ENCODE measurements at places on chromosomes 3 and 15.
A peak's percentile ranks its signal among the peaks of the same experiment; 100 is the strongest.

GRCh38 chr15:41692049-41692448, 31.8 kb downstream of the MGA start:
- DNase-seq = no peak

GRCh38 chr15:64806509-64806908, 18.9 kb downstream of the PIF1 start:
- DNase-seq = no peak

- no peak for DNase-seq
Observed at GRCh38 chr3:158671821-158672214, 630 bp downstream of the LXN start.

GRCh38 chr3:140166861-140167599, 232.0 kb downstream of the CLSTN2 start:
- no peak for DNase-seq

GRCh38 chr3:117463276-117464115, 753.9 kb downstream of the TUSC7 start:
- no peak for DNase-seq

DNA sequence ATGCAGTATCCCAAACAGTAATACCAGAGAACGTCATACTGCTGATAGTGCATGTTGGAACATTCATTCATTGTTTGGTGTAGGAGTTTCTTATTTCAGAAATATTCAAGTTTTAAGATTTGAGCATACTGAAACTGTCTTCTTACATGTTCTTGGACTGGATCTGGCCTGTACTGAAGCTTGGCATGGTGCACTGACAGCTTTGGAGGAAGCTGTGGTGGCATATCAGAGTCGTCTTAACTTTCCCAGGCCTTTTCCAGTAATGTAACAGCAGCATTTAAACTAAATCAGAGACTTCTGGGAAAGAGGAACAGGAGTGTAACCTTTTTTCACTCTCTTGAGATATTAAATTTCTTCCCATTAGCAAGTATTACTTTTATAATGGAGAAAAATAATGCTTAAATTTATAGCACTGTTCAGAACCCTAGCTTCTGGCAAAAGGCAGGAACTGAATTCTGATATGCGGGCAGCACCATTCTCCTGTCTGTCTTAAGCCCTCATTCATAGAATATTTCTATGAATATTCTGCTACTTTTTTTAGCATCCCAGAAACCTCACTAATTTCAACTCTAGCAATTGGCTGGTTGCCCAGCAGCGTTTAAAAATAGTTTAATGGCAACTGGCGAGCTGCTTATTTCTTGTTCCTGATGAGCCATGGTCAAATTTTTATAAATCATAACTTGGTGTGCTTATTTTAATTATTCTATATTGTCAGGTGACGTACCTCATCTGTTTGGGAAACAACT, 31.1 kb downstream of the DNAJC13 start:
- no peak for DNase-seq

GRCh38 chr3:7397097-7397496, 536.2 kb downstream of the GRM7 start:
- DNase-seq = no peak

DNA sequence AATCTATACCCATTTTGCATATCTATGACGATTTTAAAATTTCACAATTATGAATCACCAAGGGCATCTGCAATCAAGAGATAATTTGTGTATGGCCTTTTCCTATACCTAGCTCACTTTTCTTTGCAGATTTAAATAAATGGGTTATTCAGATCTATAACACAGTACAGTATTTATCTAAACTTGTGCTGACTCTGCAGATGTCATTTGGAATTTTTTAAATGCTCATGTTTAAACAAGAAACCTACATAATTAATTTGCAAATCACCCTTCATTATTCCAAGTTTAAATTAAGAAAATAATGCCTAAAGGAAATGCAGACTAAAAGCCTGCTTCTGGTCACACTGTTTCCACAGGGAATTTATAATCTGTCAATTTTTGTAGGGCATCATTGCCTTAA, 284.2 kb downstream of the SI start:
- DNase-seq = no peak

- no peak for DNase-seq
Observed at GRCh38 chr3:16885593-16886302, 993 bp downstream of the PLCL2 start.

DNA sequence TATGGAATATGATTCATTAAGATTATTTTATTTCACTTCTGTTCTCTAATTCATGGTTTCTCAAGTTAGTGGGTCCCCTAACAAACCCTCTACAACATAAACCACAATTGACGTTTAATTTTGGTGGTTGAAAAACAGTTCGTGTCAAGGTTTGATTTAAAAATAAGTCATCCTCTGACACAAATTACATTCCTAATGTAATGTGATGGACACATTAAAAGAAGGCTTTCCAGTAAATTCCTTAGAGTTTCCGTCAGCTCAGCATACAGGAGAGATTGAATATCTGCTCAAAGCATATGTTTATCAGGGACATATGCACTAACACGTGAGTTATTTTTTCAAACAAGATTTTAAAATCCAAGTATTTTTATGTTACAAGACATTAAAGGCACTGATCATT, 626.5 kb upstream of the ADAMTS9 start:
- no peak for DNase-seq

DNA sequence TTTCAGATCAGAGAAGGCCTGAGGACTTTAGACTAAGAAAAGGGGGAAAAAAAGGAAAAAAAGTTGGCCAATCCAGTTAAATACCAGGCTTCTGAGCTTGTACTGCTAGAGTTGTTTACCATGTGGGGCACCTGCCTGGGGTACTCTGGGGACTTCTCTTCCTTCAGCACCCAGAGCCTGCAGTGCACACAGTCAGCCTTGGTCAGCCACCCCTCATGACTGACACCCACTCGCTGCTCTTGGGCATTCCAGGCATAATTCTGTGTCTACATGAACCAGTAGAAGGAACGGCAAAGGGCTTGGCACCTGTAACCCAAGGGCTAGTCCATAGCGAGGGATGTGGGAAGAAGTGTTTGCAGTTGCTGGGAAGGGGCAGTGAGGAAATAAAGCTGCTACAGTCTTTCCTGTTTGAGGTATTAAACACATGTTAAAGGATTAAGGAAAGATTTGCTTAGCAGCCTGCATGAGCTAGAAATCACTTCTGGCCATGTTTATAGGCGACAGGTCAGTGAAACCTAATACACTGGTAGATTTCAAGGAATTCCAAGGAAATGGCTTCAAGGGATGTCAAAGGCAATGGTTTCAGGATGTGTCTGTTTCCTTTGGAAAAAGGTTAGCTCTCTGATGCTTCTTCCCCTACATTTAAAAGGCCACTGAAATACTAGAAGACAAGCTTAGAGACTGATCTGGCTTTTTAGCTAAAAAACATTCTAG, 232.5 kb downstream of the CHST2 start:
- DNase-seq = no peak

DNA sequence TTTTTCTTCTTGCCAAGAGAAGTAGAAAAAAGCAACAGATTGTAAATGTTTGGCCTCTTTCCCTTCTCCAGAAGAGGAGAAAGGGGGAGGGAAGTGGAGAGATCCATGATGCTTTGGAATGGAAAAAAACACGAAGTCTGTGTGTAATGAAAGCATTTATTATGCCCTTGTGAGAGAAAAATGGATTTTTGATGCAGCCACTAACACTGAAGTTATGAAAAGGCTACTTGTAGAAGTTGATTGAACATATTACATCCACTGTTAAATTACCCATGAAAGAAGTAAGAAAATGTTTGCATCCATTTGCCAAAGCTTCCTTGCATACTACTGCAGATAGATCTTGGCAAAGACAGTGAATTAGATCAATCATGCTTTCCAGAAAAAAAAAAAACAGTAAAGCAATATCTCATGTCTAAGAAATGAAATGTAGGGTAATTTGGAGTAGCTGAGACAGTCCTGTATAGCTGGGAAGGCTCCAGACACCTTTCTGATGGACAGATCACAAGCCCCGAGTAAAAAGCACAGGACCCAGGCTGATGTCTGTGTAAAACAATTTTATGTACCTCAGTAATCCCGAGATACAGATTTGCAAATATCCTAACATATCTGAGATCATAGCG, 295.5 kb downstream of the PLOD2 start:
- no peak for DNase-seq

DNA sequence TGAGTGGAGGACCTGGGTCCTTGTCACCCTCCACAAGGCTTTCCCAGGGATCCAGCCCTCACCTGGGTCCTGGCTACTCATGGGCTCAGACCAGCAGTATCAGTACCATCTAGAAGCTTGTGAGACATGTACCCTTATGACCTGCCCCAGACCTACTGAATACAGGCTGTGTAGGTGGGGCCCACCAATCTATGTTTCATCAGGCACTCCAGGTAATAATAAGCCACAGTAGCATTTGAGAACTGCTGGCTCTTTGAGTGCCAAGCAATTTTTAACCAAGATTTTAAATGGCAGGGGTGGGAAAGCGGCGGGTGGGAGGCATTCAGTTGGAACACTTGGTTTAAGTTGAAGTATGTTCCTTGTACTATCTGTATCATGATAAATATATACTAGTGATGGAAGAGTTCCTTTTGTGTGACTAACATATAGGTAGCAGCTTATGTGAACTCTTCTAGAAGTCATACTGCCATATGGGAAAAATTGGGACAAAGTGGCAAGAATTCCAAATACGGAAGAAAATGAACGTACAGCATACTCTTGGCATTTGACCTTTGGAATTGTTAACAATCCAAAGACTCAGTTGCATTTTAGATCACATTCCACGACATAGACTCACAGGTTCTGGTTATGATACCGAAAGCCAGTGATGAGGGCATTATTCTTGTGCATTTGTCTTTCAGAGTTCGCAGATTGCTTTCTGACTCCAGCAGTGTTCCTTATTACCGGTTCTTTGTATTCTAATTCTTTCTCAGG, 190.4 kb downstream of the GHSR start:
- no peak for DNase-seq

DNA sequence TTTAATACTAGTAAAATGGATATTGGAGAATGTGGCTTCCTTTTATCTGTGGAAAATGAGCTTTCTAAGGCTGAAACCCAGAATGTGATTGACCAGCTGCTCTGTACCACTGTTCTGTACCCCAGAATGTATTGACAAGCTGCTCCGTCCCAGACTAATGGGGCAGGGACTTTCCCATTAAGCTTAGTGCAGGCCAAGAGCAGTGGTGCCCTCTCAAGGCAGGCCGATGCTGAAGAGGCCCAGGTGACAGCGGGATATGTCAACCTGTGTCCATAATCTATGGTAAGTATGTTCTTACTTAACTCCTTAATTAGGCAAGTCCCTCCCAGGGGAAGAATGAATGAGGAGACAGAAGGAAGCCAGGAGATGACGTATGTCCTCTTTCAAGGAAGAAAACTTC, 31.1 kb downstream of the SGO1 start:
- DNase-seq = no peak

DNA sequence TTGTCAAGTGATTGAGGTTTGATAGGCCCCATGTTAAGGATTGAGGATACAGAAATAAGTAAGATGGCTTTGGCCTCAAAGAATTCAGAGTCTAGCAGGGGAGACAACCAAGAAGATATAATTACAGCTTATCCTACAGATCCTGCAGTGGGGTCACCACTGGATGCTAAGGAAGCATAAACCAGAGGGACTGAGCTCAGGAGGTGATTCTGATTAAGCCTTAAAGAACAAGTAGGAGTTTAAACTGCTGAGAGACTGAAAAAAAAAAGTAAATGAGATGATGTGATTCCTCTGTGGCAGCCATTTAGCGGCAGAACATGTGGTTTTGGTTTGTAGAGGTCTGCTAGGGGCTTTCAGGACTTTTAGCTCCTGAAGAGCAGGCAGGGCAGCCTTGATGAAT, 72.1 kb upstream of the ROPN1 start:
- no peak for DNase-seq

DNA sequence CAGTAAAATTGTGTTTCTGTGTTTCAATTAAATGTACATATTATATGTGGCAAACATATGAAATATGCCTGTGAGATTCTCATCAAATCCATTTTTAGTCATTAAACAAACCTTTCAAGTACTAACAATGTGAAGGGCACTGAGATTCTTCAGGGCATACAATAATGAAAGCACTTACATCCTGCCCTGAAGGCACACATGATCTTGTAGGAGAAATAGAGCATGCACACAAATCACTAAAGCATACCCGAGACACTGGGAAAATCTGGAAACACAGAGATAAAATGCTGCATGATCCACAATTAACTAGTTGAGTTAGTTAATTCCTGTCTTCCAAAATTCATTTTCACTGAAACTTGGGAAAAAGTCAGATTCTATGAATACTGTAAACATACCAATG, 810.5 kb upstream of the NECTIN3 start:
- DNase-seq = no peak

GRCh38 chr3:25056-25455, 171.5 kb upstream of the CHL1 start:
- no peak for DNase-seq

DNA sequence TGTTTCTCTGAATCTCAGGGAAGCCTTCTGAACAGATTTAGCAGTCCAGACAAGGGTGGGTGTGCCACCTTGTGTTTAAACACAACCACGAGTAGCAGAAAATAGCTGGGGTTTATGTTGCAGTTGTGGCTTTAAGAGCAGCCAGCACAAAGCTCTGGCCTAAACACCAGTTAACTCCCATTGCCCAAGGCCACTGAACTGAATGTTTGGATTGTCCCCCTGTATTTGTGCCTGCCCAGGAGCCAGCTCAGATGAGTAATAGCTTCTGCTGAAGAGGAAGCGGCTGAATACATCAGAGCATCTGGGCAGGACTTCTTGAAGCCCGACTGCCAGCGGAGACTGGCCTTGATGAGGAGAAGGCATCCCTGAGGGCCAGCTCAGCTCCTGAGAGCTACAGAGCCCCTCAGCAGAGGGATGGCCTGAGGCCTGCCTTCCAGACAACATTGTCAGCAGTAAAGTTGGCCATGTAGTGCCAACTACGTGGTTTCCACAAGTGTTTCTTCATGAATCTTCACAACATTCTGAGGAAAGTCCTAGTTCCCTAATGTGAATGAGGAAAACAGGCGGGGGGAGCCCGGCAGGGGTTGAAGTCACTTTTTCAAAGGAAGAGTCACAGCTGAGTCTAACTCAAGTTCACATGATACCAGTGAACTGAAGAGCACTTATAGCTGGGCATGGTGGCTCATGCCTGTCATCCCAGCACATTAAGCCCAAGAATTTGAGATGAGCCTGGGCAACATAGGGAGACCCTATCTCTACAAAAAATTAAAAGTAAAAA, 65.8 kb upstream of the ZBTB38 start:
- no peak for DNase-seq

- DNase-seq = peak; percentile 61
Observed at GRCh38 chr3:18649666-18650363, 224.7 kb upstream of the SATB1 start.

- no peak for DNase-seq
Observed at GRCh38 chr3:39433642-39434041, 27.1 kb downstream of the RPSA start.

DNA sequence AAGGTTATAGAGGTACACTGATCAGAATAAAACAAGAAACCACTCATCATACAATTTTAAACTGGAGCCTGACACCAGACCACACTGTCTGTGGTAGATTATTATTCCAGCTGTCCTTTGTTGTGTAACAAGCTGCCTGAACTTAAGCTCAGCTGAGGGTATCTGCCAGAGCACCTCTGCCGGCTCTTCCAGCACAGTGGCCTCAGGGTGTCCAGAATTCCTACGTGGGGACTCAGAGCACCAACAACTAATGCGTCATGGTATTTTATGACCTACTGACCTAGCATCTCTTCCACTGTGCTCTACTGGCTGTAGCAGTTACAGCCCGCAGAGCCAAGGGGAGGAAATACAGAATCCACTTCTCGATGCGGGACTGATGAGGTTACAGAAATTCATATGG, 15.6 kb upstream of the RAF1 start:
- DNase-seq = no peak

GRCh38 chr3:119177321-119177720, 3.9 kb downstream of the UPK1B start:
- DNase-seq = no peak

- no peak for DNase-seq
Observed at GRCh38 chr3:414063-414462, 217.5 kb downstream of the CHL1 start.
